ENCODE measurements at places on chromosomes 1 and 21.

- no peak for DNase-seq
Measured at GRCh38 chr1:153760440-153760839, 14.8 kb upstream of the SLC27A3 start.

- no peak for DNase-seq
Measured at GRCh38 chr1:221069986-221070385, 190.7 kb downstream of the HLX start.

GRCh38 chr1:34924759-34925555, 4.5 kb downstream of the DLGAP3 start:
- peak; percentile 78 for DNase-seq

DNA sequence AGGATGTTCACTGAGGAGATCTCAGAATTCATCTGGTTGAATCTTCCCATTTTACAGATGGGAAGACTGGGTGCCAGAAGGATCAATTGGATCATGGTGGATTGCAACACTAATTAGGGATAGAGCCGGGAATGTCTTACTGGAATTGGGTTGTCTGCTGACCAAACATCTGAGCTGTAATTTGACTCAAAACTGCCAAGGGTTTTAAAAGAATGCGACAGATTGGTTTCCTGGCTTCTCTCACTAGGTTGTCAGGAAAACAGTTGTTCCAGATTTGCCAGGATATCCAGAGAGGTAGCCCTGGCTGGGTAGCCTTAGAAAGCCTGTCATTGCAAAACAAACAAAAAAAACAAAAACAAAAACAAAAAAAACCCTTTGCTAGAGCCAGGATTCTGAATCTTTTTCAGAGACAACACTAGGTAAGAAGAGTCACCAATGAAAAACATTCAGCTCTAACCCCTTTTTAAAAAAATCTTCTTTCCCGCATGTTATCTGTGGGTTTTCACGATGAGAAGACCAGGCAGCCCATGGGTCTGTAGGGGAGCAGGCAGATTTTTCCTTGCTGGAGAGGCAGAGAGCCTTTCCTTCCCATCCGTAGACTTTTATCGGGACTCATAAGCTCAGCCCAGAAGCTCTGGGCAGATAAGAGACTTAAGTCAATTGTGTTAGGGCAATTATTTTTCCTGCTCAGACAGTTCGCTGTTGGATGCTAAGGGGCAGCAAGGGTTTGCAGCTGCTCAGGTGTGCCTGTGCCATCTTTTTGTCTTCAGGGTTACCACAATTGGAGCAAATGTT, 418.9 kb downstream of the PRDM2 start:
- DNase-seq = no peak

- no peak for DNase-seq
Measured at GRCh38 chr1:76170513-76170912, 96.0 kb downstream of the ST6GALNAC3 start.

Measured in HTR-8/SVneo (cell line).